ENCODE measurements at places on chromosomes 5 and 9. TPM values are rescaled to one million over a fixed set of nuclear protein-coding genes. Genes with fewer than 3 reads are reported as not detected.

The CNTRL gene
- 10.4 TPM for total RNA-seq

The ACSL6 gene
- total RNA-seq = 2.8 TPM

The DRD1 gene
- total RNA-seq = 0.17 TPM

The DAPK1 gene
- 246 TPM for total RNA-seq

The SLC6A7 gene
- total RNA-seq = 0.38 TPM

The CCDC192 gene
- 2.0 TPM for total RNA-seq

The ARAP3 gene
- 8.4 TPM for total RNA-seq

- peaks cover 5% of the 10 kb centered on the region for H3K36me3 ChIP-seq
- peak overlapping the region; percentile 9 for H3K27ac ChIP-seq
- DNase-seq = no peak
Observed at GRCh38 chr9:96331236-96331947, 29.4 kb upstream of the HSD17B3 start.

DNA sequence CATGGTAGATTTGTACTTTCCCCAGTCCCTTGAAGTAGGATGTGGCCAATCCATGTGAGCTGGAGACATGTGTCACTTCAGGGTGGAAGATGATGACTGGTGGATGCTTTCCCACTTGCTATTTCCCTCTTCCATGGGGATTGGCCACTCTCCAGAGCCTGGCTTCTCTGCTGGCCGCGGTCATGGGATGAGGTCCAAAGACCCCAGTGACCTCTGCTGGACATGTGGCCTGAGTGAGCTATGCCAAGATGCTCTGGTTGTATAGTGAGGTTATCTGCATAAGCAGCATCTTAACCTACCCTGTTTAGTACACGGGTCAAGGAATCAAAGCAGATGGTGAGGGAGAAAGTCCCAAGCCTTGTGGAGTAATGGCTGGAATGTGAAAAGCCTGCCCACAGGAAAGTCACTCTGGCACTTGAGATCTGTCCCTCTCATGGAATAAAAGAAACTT is 47.1 kb downstream of the SH3PXD2B start:
- peaks cover 14% of the 10 kb centered on the region for H3K36me3 ChIP-seq
- peaks cover 26% of the 10 kb centered on the region for H3K4me1 ChIP-seq
- DNase-seq = no peak
- H3K27ac ChIP-seq = no peak overlapping the region

DNA sequence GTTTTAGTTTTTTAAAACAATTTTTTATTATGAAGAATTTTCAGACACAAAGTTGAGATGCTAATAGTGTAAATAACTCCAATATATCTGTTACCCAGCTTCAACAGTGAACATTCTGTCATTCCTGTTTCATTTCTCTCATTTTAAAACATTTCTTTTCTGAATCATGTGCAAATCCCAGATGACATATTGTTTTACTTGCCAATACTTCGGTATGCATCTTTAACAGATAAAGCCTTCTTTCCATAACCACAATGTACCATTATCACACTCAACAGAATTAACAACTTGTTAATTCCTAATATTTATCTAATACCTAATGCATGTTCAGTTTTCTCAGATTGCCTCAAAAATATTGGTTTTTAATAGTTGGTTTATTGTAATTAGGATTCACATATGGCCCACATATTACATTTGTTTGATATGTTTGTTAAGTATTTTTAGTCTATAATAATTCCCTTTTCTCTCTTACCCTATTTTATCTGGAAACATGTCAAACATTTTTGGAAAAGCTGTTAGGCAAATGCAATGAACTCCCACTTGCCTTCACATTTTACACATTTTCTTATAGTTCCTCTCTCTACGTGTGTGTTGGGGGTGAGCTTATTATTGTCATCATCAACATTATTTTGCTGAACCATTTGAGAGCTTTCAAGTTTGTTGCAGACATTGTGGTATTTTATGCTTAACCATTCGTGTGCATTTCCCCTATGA is 58.7 kb upstream of the ANKRD55 start:
- H3K4me1 ChIP-seq = peaks cover 4% of the 10 kb centered on the region
- H3K27me3 ChIP-seq = no peaks in the 10 kb centered on the region
- H3K27ac ChIP-seq = no peak overlapping the region
- no peak for DNase-seq
- no peak overlapping the region for H3K4me3 ChIP-seq

- H3K27me3 ChIP-seq = no peaks in the 10 kb centered on the region
- no peak for DNase-seq
- peaks cover 46% of the 10 kb centered on the region for H3K4me1 ChIP-seq
- no peaks in the 10 kb centered on the region for H3K36me3 ChIP-seq
Observed at GRCh38 chr5:173742432-173742816, 126.0 kb upstream of the BOD1 start.

GRCh38 chr9:93601666-93602065 is 25.3 kb downstream of the PHF2 start:
- H3K4me3 ChIP-seq = no peak overlapping the region
- no peak overlapping the region for H3K27ac ChIP-seq
- peaks cover 26% of the 10 kb centered on the region for H3K4me1 ChIP-seq
- H3K36me3 ChIP-seq = peaks cover 16% of the 10 kb centered on the region

DNA sequence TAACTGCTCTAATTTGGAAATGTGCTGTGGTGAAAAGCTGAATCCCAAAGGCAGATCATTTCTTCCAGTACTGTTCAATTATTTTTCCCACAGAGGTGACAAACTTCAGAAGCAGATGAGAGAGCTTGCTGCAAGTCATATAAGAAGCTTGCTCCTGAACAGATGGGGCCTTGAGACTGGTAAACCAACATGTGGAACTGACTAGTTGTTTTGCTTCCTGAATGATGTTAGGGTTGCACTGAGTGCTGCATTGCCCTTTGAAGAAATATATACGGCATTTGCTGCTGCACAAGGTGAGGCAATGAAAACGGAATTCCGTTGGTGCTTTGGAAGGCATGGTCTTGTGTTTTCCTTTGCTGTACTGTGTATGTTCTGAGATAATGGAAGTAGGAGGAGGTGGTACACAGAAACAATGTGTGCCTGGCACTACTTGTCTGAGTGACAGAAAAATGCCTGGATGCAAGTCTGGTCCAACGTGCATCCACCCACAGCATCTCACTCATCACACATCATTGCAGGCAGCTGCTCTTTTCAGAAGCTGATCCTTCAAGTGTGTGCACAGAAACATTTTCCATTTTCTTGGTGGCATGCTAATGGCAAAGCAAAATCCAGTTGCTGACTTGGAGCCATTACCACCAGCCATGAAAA is 76.9 kb downstream of the ANKH start:
- peaks cover 13% of the 10 kb centered on the region for H3K4me1 ChIP-seq
- H3K27ac ChIP-seq = no peak overlapping the region
- H3K36me3 ChIP-seq = no peaks in the 10 kb centered on the region
- H3K27me3 ChIP-seq = no peaks in the 10 kb centered on the region
- H3K4me3 ChIP-seq = no peak overlapping the region
- DNase-seq = no peak

GRCh38 chr5:61854531-61854930 is 451.5 kb upstream of the KIF2A start:
- H3K27me3 ChIP-seq = peaks cover 7% of the 10 kb centered on the region
- no peaks in the 10 kb centered on the region for H3K36me3 ChIP-seq
- H3K4me1 ChIP-seq = no peaks in the 10 kb centered on the region
- no peak for DNase-seq

DNA sequence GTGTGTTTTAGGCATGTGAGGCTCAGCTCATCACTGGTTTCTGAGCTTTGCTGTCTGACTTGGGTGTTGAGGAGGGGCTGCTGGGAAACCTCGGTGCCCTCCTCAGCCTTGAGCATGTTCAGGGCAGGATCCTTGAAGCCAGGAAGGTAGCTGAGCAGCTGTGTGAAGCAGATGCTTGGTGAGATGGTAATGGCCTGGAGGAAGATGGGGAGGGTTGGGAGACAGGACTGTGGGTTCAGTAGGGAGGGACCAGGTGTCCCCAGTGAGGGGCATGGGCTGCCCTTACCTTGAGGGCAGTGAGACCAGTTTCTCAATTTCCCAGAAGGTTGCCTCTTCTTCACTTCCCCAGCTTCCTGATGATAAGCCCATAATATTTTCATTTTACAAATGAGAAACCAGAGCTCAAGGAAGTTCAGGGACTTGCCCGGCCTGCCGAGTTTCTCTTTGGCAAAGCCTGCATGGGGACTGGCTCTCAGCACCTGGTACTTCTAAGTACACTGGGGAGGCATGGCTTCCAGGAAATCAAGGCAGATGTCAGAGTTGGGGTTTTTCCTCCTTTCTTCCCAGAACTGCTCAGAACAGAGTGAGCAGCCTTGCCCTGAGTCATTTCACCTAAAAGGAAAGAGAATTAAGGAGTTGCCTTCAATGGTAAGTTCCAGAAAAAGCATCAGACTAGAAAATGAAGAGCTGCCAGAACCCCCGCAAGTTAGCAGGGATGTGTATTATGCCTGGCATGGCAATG is 225.7 kb downstream of the MAST4 start:
- H3K4me1 ChIP-seq = no peaks in the 10 kb centered on the region
- no peak overlapping the region for H3K4me3 ChIP-seq
- no peak overlapping the region for H3K27ac ChIP-seq
- H3K27me3 ChIP-seq = peaks cover 9% of the 10 kb centered on the region
- DNase-seq = no peak
- no peaks in the 10 kb centered on the region for H3K36me3 ChIP-seq

DNA sequence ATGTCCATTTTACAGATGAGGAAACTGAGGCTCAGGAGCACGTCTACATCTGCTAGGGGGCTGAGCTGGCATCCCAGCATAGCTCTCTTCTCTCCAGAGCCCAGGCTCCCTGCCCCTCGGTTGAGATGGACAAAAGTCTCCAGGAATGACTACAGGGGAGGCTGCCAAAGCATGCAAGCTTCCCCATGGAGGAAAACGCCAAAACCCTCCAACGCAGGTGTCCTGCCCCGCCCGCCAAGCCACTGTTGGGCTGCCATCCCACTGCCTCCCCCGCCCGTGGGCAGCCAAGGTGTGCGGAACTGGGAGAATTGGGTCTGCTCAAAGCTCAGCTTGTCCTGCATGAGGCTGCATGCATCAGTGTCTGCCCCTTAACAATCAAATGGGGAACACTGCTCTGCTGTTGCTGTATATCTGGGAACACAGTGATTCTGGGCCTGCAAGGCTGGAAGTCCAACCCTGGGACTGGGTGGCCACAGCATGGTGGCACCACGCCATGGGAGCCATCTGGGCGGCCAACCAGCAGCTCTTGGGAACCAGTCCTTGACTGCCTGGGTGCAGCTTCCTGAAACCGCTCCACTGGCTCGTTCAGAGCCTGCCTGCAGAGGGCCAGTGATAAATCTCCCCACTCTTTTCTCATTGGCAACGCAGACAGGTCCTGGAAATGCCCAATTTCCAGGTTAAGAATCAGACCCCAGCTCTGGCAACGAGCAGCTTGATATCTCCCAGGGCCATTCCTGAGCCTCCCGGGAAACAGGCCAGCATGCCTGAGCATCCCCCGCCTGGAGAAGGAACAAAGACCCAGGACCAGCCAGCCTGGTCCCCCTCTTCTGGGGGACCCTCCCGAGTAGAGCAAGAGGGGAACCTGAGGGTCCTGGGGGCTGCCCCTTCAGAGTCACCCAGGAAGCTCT is 3.5 kb downstream of the RALGDS start:
- no peaks in the 10 kb centered on the region for H3K36me3 ChIP-seq
- H3K4me1 ChIP-seq = peaks cover 46% of the 10 kb centered on the region
- no peak for DNase-seq
- H3K27me3 ChIP-seq = no peaks in the 10 kb centered on the region
- peak overlapping the region; percentile 65 for H3K27ac ChIP-seq
- peak overlapping the region; percentile 32 for H3K4me3 ChIP-seq

- no peaks in the 10 kb centered on the region for H3K4me1 ChIP-seq
- peaks cover 8% of the 10 kb centered on the region for H3K36me3 ChIP-seq
- no peaks in the 10 kb centered on the region for H3K27me3 ChIP-seq
- no peak for DNase-seq
Observed at GRCh38 chr5:103109277-103109676, 10.7 kb downstream of the GIN1 start.

DNA sequence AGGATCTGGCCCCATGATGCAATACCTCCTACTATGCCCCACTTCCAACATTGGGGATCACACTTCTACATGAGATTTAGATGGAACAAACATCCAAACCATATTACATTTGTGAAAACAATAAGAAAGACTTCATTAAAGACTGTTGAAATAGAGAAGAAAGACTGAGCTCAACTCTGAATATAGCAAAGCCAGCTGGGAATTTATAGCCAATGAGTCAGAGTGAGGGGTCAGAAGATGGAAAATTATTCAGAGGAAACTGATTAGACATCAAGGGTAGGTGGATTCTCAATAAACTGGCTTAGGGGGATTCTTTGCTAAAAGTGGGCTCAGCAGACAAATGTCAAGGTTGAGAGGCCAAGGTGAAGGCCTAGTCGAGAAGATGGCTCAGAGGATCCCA is 25.6 kb downstream of the BTF3 start:
- DNase-seq = no peak
- peaks cover 8% of the 10 kb centered on the region for H3K4me1 ChIP-seq
- no peak overlapping the region for H3K27ac ChIP-seq
- no peaks in the 10 kb centered on the region for H3K36me3 ChIP-seq

GRCh38 chr5:172714491-172715420 is 56.2 kb downstream of the DUSP1 start:
- H3K4me1 ChIP-seq = peaks cover 9% of the 10 kb centered on the region
- DNase-seq = no peak
- no peaks in the 10 kb centered on the region for H3K36me3 ChIP-seq
- H3K27ac ChIP-seq = no peak overlapping the region
- peaks cover 17% of the 10 kb centered on the region for H3K27me3 ChIP-seq

DNA sequence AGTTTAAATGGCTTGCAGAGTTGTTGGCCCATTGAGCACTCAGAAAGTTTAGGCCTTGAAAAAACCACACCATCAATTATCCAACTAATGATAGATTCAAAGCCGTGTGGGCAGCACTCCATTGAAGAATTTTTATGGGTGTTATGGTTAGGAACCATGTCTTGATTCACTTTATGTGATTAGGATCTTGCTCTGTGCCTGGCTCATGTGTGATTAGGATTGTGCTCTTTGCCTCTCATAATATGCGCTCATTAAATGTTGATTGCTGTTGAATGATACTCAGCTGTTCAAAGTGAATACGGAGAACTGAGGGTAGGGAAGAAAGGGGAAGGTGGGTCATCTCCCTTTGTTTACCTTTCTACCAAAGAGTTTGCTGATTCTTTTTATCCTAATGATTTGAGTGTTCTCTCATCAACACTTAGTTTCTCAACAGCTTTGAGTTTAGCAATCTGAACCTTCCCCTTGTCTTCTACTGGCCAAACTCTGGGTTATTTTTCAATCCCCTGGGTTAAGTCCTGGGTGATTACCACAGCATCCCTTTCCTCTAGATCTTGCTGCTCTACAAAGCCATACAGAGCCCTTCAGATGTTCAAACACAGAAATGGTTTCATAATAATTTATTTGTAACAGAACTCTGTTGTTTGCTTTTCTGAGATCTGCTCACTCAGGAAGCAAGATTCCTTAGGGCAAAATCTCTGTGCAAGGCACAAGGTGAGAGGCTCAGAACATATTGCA is 668.8 kb upstream of the RGMB start:
- no peaks in the 10 kb centered on the region for H3K4me1 ChIP-seq
- no peaks in the 10 kb centered on the region for H3K27me3 ChIP-seq
- H3K4me3 ChIP-seq = no peak overlapping the region
- H3K36me3 ChIP-seq = no peaks in the 10 kb centered on the region

DNA sequence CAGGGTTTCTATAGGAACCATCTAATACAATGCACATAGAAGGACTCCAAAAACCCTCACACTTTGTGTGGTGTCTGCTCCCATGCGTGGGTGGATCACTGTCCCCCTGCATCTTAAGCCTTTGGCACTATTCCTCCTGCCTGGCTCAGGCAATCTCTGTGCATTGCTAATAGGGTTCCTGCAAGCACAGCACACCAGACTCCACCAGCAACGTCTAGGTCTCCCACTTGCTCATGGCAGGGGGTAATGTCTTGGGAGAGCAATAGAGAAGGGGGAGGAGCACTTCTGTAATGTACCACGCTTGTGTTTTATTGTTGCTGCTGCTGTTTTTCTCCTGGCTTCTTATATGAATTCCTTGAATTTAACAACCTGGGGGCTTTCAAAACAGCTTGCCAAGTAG is 182.6 kb upstream of the GLRA1 start:
- H3K36me3 ChIP-seq = no peaks in the 10 kb centered on the region
- no peak overlapping the region for H3K27ac ChIP-seq
- H3K27me3 ChIP-seq = no peaks in the 10 kb centered on the region
- H3K4me1 ChIP-seq = no peaks in the 10 kb centered on the region
- no peak overlapping the region for H3K4me3 ChIP-seq

Measured in type B pancreatic cell (in vitro differentiated cells).